ENCODE measurements at places on chromosomes 2 and 18. TPM values are rescaled to one million over a fixed set of nuclear protein-coding genes. Genes with fewer than 3 reads are reported as not detected.

Gene KCNE4
- total RNA-seq, result not detected

Gene LOXHD1
- total RNA-seq, result 0.10 TPM

Gene RAX
- total RNA-seq, result 0.56 TPM

Gene DOK6
- not detected for total RNA-seq

Gene UBE2E3
- total RNA-seq, result 35.5 TPM

Gene KIF1A
- 6.6 TPM for total RNA-seq

All from activated naive CD4-positive, alpha-beta T cell treated with anti-CD3 and anti-CD28 coated beads, Interleukin-2, amount 50 U/mL, for 72 hours (primary cell).